Skeletal muscle cell (primary cell): ENCODE measurements at places on chromosomes 3 and 15.

DNA sequence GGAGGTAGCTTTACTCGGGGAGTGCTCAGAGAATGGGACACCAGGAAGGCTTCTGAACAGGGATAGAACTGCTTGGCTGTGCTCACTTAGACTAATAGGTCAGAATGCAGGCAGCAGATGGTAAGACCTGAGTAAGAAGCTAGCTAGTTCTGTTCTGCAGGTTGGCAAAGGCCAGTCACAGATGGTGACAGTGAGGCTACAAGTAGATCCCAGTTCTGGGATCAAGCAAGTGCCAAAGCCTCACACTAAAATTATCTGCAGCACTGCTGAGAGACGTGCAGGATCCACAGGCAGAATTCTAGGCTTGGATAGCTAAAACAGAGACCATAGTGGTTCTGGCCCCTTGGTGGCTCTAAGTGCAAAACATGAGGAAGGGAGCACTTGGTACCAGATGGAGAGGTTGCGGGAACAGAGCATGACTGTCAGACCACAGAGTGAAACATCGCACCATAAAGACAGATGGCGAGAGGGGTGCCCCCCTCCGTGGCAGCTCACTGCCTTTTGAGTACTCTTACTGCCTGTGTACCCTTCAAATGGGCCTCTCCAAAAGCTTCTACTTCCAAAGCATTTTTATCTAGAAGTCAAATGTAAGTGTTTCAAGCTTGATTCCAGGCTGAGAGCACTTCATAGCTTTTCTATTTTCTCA is 3.6 kb upstream of the GLCE start:
- no peak for DNase-seq

GRCh38 chr15:95440712-95441111 is 889.8 kb upstream of the NR2F2 start:
- peak; percentile 33 for DNase-seq

DNA sequence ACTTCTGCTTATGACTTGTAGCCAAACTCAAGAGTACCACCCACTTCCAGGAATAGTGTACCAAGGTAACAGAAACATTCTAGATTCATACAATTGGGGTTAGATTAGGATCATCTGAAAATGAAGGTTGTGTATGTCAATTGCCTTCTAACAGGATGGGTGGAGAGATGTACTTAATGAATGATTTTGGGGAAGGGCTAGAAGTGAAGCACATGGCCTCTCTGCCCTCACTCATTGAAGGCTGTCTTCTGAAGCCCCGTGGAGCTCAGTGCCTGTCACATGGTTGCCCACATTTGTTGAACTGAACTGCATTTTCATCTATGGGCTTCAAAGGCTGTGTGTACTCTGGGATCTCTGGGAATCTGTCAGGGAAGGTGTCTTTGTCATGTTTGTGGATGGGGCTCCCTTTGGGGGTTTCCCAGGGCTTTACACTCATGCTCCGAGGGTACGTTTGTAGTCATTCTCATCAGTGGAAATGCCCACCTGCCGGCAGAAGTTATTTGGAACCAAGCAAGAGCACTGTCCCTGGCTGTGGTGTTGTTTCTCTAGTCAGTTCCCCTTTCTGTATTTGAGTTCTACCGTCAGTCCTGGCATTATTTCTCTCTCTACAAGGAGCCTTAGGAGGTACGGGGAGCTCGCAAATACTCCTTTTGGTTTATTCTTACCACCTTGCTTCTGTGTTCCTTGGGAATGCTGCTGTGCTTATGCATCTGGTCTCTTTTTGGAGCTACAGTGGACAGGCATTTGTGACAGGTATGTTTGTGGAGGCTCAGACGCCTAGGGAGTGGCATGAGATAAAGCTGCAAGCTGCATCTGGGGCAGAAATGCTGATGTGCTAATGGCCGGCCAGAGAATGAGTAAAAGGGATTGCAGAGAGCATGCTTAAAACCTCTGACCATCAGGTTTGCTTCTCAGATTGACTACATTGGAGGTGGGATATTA is 22.4 kb downstream of the CD86 start:
- DNase-seq, result no peak

- DNase-seq, result peak; percentile 26
Measured at GRCh38 chr3:156150434-156151066, 30.2 kb downstream of the KCNAB1 start.

GRCh38 chr3:129672412-129672811 is 65.9 kb upstream of the PLXND1 start:
- no peak for DNase-seq

- DNase-seq, result no peak
Measured at GRCh38 chr15:82091636-82092140, 45.9 kb upstream of the MEX3B start.

GRCh38 chr3:174973465-174973864 is 114.3 kb downstream of the NAALADL2 start:
- DNase-seq, result no peak

- no peak for DNase-seq
Measured at GRCh38 chr15:31540633-31541032, 214.0 kb downstream of the KLF13 start.

GRCh38 chr15:71532994-71533393 is 277.4 kb upstream of the NR2E3 start:
- no peak for DNase-seq

GRCh38 chr3:65048151-65048550 is 360.4 kb upstream of the ADAMTS9 start:
- no peak for DNase-seq

GRCh38 chr3:113002679-113003078 is 11.9 kb downstream of the GTPBP8 start:
- no peak for DNase-seq

DNA sequence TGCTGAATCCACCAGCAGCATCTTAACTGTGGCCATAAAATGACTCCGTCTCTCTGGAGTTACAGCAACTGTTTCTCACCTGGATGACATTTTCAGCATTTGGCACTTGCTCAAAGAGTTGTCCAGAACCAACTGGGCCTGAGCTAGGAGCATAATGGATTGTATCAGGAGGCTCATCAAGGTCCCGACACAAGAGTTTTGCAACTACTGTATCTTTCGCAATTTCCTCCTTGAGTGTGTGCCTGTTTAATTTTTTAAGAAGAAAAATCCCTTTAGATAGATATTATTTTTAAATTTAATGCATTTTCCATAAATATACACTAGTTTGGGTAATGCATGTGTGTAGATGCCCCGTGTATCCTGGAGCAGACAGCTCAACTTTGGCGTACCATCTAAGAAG is 44.3 kb upstream of the C3orf49 start:
- no peak for DNase-seq

- DNase-seq, result no peak
Measured at GRCh38 chr3:196646666-196647216, 7.2 kb downstream of the NRROS start.

DNA sequence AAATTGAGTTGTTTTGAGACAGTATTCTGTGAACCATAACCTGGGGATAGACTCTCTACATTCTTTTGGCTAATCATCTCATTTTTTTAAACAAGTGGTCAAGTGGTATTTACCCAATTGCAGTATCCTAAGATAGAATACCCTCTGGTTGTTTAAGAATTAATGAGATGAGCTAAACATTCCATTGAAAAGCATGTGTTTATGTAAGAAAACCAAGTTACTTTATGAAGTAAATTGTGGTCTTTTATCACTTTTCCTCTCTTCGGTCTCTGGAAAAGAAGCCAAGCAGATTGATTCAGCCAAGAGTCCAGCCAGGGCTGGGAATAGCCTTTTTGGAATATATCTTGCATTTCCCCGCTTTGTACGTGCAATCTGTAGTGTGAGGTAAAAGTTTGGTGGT is 185.7 kb upstream of the TOPAZ1 start:
- DNase-seq, result peak; percentile 4

DNA sequence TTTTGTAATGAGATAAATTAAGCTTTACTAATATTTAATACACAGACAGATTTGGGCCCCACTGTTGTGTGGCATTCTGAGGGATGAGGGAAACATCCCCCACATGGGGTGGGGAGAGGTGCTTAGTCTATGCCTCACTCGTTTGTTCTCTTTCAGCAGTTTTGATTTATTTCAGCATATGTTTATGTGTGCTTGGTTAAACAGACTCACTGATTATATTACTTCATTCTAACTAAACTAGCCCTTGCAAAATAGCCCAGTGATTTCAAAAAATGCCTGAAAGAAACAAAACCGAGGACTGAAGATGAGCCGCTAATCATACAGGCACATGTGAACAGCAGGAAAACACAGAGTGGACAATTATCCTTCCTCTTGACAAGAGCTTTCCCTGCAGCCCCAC is 27.2 kb downstream of the TNFAIP8L3 start:
- no peak for DNase-seq

DNA sequence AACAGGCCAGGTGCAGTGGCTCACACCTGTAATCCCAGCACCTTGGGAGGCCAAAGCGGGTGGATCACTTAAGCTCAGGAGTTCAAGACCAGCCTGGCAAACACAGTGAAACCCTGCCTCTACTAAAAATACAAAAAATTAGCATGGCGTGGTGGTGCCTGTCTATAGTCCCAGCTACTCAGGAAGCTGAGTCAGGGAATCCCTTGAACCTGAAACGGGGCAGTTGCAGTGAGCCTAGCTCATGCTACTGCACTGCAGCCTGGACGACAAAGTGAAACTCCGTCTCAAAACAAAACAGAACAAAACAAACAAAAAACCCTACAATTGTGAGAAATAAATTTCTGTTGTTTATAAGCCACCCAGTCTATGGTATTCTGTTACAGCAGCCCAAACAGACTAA is 94.7 kb downstream of the PIK3CB start:
- DNase-seq, result no peak

GRCh38 chr3:51501833-51502561 is 2.2 kb upstream of the DCAF1 start:
- DNase-seq, result peak; percentile 14

DNA sequence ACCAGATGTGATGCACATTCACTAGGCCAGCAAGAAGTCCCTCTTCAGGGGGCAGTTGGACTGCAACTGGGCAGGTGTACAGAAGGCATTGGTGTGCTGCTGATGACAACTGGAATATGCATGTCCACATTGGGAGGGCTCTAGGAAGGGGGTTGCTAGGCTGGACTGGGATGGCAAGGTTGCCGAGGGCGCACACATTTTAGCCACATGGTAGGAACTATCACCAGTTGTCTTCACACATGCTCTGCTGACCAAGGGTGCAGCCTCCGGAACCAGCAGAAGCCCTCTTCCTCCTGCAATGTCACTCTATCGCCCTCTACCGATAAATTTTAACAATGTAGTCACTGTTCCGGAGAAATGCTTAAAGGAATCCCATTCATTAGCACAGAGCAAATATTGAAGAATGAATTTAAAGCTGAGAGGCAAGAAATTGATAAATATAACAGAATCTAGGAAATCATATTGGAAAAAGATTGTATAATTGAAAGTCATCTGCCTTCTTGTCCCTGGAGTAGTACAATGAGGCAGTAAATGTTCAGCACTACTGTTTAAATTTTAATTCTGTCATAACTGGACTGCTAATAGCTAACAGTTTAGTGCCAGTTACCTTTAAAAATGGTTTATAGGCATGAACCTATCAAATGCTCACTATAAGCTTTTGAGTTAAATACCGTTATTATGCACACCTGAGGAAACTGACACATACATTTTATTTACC is 22.6 kb upstream of the LYSMD4 start:
- no peak for DNase-seq

DNA sequence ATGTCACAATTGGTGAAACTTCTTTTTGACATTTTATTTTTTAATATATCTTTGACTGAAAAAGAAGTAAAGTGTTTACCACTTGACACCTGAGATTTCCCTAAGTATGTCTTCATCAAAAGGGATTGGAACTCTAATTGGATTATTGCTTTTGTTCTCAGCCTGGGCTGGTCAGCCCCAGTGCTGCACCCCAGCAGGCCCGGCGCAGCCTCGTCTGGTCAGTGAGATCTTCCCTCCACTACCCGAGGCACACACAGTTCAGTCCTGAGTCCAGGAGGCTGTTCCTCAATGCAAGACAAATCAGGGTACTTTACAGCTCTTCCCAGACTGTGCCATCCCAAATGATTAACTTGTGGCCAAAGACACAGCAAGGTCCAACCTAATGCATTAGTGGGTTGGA is 146.9 kb upstream of the SEMA6D start:
- DNase-seq, result no peak

DNA sequence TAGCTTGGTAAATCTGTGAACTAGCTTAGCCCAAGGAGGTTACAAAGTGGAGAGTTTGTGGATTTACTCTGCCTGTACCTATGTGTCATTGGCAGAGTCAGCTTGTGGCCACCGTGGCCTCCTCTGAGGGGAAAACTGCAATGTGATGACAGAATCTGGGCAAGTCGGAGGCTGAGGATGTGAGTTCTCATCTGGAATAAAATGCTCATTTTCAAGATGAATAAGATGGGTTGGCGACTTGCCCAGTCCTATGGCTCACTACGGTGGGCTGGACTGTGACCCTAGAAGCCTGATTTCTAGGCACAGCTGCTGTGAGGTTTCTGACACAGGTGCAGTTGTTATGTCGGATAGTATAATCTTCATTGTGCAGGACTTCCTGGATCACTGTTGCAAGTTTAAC is 83.7 kb downstream of the ETV5 start:
- DNase-seq, result peak; percentile 83

DNA sequence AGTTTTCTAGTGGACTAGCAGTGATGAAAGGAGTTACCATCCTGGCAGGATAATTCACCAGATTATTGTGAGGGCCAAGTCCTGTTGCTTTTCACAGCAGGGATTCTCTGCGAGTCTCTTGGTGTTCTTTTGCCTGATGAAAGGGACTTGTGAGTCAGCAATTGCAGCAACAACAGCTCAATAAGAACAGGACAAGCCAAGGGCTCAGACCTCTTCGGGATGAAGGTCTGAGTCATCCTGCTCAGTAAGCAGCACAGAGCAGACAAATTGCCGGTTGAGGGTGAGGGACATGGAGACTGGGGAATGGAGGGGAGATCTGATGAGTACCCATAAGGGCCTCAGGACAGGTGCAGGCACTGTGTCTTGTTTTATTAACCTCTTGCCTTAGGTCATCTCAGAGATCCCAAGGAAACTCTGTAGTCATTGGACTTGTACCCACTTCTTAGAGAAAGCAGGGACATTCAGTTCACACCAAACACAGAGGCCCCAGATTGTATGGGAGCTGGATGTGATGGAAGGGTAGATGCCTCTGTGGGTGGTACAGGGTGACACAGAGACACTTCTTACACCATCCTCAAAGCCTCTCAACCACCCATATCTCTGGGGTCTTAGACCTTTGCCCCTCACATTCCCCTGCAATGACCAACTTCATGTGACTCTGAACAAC is 173.8 kb upstream of the TLE3 start:
- DNase-seq, result peak; percentile 96

GRCh38 chr15:50698101-50698500 is 11.5 kb upstream of the TRPM7 start:
- no peak for DNase-seq
